Effector memory CD8-positive, alpha-beta T cell (primary cell): ENCODE measurements at places on chromosomes 12 and 14.

DNA sequence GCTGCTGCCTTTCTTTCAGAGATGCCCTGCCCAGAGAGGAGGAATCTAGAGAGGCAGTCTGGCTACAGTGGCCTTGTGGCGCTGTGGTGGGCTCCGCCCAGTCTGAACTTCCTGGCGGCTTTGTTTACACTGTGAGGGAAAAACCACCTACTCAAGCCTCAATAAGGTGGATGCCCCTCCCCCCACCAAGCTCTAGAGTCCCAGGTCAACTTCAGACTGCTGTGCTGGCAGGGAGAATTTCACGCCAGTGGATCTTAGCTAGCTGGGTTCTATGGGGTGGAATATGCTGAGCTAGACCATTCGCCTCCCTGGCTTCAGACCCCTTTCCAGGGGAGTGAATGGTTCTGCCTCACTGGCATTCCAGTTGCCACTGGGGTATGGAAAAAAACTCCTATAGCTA, 25.6 kb downstream of the SPATA7 start:
- DNase-seq = no peak

DNA sequence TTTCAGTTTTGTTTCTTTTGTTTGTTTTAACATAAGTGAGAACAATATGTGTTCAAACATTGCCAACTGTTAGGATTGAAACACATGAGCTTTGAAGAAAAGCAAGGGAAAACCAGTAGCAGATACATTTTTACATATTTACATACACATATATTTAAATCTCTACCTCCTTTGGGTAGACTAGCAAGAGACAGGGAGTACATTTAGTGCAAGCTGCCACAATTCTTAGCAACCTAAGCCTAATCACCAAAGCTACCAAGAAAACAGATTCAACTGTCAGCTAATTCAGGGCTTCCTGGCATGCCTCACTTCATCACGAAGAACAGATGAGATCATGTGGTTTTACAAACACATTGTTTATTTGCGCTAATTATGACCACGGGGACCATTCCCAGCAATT, 143.1 kb downstream of the PRIMA1 start:
- DNase-seq = no peak

GRCh38 chr12:6434205-6435140, 10.3 kb upstream of the CD27 start:
- no peak for DNase-seq

GRCh38 chr14:62908506-62908905, 136.8 kb downstream of the KCNH5 start:
- DNase-seq = no peak

DNA sequence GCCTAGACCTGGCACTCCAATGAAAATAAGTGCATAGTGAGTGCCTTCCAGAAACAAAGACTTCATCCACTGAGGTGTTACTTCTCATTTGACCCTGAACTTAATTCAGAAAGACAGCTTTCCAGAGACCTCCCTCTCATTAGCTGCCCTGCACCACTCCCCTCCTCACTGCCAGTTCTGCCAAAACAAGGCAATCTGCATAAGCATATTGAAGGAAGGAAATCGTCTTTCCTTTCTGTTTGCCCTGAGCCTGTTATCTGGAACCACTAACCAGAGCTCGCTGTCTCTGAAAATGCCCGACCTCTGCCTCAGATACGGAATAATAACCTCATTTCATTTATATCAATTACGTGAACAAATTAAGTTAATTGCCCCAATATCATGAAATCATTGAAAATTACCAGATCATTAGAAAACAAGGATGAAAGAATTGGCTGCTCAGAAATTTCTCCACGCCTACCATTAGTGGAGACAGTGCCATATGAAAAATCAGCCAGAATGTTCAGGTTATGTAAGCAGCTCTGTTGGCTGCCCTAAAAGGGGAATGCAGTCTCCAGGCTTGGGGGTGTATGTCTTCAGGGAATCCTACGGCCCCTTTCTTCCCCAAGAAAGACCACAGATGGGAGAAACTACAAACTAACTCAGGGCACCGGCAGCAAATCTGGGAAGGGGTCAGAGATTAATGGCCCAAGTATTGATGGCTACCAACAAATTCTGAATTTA, 149.9 kb upstream of the FKBP4 start:
- no peak for DNase-seq

- no peak for DNase-seq
These were observed 49.4 kb downstream of the FERMT2 start for GRCh38 chr14:52901357-52901980.

- DNase-seq = no peak
These were observed 10.2 kb upstream of the PGF start for GRCh38 chr14:74965486-74966153.

DNA sequence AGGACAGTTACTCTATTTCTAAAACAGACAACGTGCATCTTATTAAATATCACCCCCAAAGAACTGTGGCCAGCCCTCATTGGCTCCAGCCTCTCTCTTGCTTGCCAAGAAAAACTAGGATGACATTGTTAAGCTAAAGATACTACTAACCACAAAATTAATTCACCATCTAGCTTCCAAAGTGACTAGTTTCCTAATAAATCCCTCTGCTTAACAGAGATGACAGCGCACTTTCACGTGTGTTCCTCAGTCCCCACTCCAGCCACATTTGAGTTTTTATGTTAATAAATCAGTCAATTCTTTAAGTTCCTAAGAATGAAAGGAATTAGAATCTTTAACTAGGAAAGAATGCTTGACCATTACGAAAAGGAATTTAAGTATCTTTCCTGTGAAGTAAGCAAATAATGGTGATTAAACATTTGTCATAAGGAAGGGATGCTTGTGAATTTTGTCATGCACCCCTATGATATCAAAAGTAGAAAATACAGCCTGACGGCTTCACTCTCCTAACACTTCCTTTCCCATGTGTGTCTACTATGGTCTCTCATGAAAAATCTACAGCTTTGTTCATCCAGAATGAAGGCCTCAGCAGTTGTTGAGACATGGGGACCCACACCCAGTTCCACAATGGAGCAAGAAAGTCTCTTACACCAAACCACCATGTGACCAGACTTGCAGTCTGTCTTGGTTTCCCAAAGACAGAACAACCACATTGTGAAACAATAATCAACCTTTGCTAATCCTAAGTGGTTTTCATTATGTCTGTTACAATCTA, 8.1 kb downstream of the CORO1C start:
- DNase-seq = no peak

DNA sequence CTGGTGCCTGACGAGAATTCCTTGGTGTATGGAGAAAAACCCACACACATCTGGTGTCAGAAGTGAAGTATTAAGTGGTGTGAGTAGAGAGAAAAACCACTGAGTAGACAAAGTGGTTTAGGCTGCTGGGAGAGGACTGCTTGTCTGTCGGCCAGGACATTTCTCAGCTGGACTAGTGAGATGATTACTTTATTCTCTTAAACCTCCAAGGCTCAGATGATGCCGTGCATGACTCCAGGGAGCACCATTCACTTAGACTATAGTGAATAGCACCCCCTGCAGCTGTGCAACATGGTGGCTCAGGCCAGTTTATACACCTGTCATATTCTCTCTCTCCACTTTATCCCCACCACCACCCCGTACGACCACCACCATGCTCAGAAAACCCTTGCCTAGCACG, 28.5 kb upstream of the NFYB start:
- no peak for DNase-seq

DNA sequence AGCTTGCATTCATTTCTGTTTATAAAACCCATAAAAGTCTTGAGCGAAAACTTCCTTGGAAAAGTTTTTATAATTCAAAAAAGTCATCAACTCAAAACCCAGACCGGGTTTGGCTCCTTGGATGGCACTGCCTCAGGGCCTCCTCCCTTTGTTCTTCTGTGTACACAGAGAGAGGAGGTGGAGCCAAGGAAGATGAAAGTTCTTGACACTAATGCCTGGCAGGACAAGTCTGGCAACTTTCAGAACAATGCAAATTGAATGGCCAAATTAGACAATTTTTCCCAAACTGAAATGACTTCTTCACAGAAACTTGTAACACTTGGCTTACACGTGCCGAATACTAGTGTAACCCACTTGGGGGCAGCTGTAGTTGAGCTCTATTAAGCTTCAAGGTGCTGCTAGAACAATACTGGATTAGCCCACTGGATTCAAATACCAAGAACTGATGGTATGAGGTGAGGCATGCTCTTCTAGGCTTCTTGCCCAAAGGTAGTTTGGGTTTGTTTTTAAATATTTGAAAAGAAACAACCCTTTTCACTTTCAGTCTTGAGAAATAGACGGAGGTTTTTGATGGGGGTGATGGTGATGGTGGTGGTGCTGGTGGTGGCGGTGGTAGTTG, 86.6 kb upstream of the FRMD6 start:
- no peak for DNase-seq

DNA sequence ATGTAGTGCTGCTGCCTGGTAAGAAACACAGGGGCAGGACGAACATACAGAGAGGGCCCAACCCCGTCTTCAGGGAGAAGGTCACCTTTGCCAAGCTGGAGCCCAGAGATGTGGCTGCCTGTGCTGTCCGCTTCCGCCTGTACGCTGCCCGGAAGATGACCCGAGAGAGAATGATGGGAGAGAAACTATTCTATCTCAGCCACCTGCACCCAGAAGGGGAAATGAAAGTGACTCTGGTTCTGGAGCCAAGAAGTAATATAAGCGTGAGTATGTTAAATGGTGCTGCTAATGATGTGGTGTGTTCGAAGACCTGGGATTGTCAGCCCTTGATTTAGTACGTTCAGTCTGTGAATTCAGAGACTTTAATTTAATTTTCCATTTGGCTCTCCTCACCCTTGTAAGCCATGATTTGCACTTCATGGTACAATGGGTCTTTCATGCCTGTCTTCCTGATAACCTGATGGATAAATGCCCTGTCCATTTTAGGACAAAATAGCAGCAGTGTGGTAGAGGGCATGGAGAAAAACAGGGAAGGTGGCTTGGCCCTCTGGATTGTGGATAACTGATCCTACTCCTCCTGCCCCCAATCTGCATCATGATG, 318.9 kb downstream of the SNAPC1 start:
- no peak for DNase-seq

GRCh38 chr12:90102957-90103652, 394.5 kb upstream of the ATP2B1 start:
- peak; percentile 5 for DNase-seq

- no peak for DNase-seq
These were observed 5.5 kb downstream of the ZFP36L1 start for GRCh38 chr14:68787092-68787992.

GRCh38 chr14:100374876-100375265, 51.7 kb downstream of the SLC25A47 start:
- DNase-seq = no peak

- no peak for DNase-seq
These were observed 86.4 kb downstream of the SCN8A start for GRCh38 chr12:51677284-51677968.

GRCh38 chr12:121295116-121295745, 1.3 kb downstream of the CAMKK2 start:
- no peak for DNase-seq
